ENCODE measurements at places on chromosomes 2 and 18. TPM values are rescaled to one million over a fixed set of nuclear protein-coding genes. Genes with fewer than 3 reads are reported as not detected.
A peak's percentile ranks its signal among the peaks of the same experiment; 100 is the strongest.

GRCh38 chr2:196066291-196067087 is 2.1 kb downstream of the DNAH7 start:
- no peak overlapping the region for H3K4me3 ChIP-seq
- H3K36me3 ChIP-seq, result no peaks in the 10 kb centered on the region
- H3K27me3 ChIP-seq, result no peaks in the 10 kb centered on the region
- H3K27ac ChIP-seq, result no peak overlapping the region
- peaks cover 7% of the 10 kb centered on the region for H3K4me1 ChIP-seq
- no peak for DNase-seq

DNA sequence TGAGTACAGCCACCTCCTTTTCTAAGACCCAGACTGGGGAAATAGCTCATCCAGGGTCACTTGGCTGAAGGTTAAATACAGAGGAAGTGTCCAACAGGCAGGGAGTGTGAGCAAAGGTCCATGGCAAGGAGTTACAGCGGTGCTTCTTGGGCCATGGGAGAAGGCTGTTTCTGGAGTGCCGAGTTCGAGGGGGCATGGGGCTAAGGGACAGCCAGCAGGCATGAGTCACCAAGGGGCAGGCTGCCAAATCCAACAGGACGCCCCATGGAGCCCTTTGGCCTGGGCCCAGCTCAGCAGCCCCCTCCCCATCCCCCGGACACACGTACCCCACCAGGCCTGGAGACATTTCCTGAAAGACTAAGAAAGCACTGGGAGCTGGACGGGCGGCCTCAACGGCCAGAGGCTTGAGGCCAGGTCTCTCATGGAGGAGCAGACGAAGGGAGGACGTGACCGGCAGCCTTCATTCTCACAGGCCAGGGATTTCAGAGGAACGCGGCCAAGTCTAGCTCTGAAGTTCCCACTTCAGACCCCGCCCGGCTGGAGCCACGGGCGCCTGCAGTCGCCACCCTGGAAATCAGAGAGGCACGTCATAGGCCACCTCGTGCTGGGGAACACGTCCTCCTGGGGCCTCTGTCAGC is 160.4 kb downstream of the SMAD7 start:
- H3K27me3 ChIP-seq, result no peaks in the 10 kb centered on the region
- H3K4me1 ChIP-seq, result peaks cover 14% of the 10 kb centered on the region
- peak overlapping the region; percentile 44 for H3K27ac ChIP-seq
- peak; percentile 76 for DNase-seq
- peaks cover 10% of the 10 kb centered on the region for H3K36me3 ChIP-seq

DNA sequence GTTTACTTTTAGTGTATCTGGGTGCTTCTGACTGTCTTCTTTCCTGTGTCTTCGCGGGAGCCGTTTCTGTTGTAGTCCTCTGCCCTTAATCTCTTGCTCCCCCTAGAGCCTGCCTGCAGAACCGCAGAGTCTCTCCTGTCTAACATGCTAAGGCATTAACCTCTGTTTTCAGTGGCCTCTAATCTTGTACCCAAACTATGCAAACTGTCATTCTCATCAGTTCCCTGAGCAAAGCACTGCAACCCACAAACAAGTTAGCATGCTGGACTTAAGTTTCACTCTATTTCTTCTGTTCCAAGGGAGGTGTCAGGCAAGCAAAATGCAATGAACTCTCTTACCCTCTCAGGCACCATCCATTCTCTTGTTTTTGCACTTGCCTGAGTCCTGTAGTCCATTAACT is 138.4 kb downstream of the OTX1 start:
- H3K36me3 ChIP-seq, result no peaks in the 10 kb centered on the region
- no peaks in the 10 kb centered on the region for H3K4me1 ChIP-seq
- no peak overlapping the region for H3K4me3 ChIP-seq
- DNase-seq, result no peak
- H3K27ac ChIP-seq, result no peak overlapping the region
- no peaks in the 10 kb centered on the region for H3K27me3 ChIP-seq

- H3K4me3 ChIP-seq, result no peak overlapping the region
- H3K4me1 ChIP-seq, result no peaks in the 10 kb centered on the region
- no peaks in the 10 kb centered on the region for H3K27me3 ChIP-seq
- no peak overlapping the region for H3K27ac ChIP-seq
- no peaks in the 10 kb centered on the region for H3K36me3 ChIP-seq
These were observed 139.2 kb downstream of the INHBB start for GRCh38 chr2:120485096-120485495.

DNA sequence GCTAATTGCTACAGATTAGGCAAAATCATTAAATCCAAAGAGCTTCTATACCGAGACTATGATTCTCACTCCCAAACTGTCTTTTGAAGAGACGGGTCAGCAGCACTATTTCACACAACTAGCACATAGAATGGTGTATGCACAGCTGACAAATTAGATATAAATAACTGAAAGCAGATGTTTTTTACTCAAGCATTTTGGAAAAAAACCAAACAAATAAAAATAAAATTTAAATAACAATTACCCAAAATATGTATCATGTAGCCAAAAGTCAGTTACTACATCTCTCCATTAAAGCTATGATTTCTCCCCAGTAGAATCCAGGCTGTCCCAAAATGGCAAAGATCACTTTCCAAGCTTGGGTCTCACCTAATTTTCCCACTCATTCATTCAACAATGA is 107.9 kb downstream of the TMEM163 start:
- H3K27ac ChIP-seq, result no peak overlapping the region
- H3K4me1 ChIP-seq, result no peaks in the 10 kb centered on the region
- no peak for DNase-seq
- H3K4me3 ChIP-seq, result no peak overlapping the region
- H3K27me3 ChIP-seq, result no peaks in the 10 kb centered on the region
- no peaks in the 10 kb centered on the region for H3K36me3 ChIP-seq

The GALR1 gene
- 0.54 TPM for total RNA-seq

The ITGAV gene
- 117 TPM for total RNA-seq

The SPATA3 gene
- not detected for total RNA-seq

The SERPINB10 gene
- total RNA-seq, result not detected

The ERICH2 gene
- total RNA-seq, result not detected

Measured in sigmoid colon (tissue), 7 donors.